ENCODE measurements at places on chromosomes 13 and 19.

- DNase-seq, result peak; percentile 84
Measured at GRCh38 chr13:78137404-78138142, 218.9 kb upstream of the EDNRB start.

GRCh38 chr19:56707821-56708220 lies 36.3 kb upstream of the ZNF835 start:
- no peak for DNase-seq

DNA sequence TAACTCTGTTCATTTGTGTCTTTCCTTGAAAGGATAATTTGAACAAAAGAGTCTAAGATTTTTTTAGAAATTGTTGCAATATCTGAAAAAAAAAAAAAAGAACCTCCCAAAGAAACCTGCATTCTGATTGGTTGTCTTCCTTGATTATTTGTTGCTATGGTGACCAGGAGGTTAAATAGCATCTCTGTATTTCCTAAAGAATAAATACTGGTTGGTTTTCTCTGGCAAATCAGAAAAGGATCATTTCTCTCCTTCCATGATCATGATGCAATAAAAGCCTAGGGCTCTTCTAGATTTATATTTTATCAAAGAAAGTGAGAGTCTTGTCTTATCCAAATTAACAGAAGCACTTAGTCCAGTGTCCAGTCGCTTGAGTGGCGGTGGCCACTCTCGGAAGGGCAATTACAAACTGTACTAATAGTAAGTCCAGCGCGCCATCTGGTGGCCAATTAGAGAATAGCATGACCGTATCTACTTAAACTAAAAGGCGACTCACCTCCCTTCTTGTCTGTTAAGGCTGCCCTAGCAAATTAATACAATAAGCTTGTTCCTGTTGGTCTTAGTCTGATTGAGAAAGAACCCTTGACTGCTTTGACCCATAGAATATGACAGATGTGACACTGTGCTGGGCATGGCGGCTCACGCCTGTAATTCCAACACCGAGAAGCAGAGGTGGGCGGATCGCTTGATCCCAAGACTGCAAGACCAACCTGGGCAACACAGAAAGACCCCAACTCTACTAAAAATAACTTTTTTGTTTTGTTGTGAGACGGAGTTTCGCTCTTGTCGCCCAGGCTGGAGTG lies 47.0 kb upstream of the PNMA8B start:
- peak; percentile 86 for DNase-seq

DNA sequence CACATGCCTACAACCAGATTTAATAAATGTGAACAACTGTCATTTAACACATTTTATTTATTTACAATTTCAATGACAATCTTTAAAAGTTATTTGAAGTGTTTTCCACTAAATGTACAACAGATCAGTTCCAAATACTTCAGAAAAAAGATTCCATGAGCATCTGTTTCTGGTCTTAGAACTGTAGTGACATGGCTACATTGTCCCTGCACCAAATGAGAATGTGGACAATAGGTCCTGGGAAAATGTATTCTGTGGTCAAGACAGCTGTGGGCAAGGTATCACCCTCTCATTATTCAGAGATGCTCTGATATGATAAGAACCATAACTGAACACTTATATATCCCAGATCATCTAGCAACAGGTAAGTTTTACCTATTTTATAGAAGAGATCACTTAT lies 43.7 kb downstream of the ELF1 start:
- DNase-seq, result no peak

DNA sequence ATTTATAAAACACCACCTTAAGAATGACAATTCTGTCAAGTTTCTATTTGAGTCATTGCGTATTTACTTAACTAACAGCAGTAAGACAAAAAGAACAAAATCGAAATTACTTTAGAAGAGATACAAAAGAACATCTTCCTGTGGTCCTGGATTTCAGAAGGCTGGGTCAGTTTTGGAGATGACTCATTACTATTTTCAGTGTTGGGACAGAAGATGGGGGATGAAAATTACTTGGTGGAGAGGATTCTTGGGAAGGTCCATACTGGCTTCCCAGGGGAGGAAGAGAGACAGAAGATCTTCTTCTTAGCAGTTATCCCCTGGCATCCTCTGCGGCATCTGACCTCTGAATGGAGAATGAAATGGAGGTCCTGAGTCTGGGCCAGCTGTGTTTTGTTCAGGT lies 33.5 kb upstream of the CSNK1A1L start:
- no peak for DNase-seq

DNA sequence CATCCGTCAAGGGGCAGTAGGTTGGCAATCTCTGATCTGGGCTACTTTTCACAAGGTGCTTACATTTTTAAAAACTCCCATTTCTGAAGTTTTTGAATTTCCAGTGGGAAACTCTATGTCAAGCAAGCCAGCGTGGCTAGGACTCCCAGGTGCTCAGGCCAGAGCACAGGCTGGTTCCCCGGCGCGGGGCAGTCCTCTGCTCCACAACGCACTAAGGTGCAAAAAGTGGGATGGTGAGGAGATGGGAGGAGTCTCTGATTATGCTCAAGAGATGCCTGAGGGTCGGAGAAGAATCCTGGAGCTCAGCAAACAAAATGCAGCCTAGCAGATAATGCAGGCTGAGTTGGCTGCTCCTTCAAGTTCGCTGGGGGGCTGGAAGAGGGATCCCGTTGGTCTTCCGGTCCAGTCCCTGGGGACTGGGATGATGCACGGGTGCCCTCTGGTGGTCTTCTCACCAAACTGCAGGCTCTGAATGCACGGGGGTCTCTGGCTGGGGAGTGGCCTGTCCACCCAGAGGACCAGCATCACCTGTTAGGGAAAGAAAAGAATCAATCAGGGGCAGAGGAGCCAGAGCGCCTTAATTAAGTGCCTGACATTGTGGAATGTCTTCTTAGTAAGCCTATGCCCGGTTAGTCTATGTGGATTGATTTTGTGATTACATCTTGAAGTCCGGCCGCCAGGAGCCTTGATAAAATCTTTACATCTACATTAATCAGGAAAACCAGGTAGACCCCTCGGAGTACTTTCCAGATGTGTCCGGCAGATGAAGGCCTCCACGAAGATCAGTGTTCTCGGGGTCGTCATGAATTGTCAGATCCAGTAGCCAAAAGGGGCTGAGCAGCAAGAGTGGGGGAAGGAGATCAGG lies 244.4 kb upstream of the MAB21L1 start:
- DNase-seq, result peak; percentile 93

- DNase-seq, result no peak
Measured at GRCh38 chr13:74184283-74184682, 50.1 kb upstream of the KLF12 start.

- DNase-seq, result no peak
Measured at GRCh38 chr13:98571955-98572662, 4.8 kb downstream of the STK24 start.

DNA sequence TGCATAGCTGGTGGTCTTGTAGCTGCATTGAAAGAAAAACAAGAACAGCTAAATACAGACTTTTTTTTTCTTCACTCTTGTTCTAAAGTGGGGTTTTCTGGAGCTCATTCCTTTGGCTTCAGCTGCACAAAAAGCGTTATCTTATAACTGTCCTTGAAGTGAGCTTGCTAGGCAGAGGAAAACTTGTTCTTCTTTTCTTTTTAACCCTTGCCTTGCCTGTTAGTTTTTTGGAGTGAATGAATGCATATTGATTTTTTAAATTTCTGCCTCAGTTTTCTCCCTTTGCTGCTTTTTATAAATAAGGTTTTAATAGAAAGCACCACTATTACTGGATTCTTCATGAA lies 1.5 kb downstream of the ZNF765 start:
- DNase-seq, result no peak
